ENCODE measurements at places on chromosomes 13 and 19.

DNA sequence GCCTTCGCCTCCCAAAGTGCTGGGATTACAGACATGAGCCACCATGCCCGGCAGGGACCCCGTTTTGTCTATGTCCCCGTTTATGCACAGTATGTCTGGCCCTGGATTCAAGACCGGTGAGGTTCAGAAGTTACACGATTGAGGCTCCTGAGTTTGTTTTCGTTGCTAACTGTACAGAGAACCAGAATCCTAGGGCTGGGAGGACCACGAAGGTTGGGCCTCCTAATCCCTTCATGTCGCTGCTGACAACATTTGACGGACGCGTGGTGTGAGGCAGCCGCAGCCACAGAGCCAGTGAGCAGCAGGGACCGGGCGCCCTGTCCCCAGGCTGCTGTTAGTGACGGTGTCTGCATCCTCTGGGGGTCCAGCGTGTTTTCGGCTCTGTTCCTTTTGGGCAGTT lies 91.4 kb downstream of the ATP11A start:
- DNase-seq: no peak

DNA sequence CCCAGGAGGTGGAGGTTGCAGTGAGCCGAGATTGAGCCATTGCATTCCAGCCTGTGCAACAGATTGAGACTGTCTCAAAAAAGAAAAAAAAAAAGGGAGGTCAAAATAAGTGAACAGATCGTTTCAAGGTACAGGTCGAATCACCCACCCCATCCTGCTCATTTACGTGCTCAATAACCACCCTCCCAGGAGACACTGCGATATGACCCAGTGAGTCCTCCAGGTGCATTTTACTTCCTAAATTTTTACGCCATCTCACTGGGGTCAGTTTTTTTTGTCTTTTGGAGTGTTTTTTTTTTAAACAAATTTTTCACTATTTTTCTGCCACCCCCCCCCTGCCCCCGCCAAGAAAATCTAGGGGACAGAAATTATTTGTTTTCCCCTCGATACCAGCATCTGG lies 68.1 kb downstream of the ZNF486 start:
- no peak for DNase-seq

GRCh38 chr19:33499671-33500506 lies 21.7 kb downstream of the PEPD start:
- DNase-seq: no peak

- no peak for DNase-seq
Observed at GRCh38 chr19:31353833-31354232, 4.6 kb upstream of the TSHZ3 start.

DNA sequence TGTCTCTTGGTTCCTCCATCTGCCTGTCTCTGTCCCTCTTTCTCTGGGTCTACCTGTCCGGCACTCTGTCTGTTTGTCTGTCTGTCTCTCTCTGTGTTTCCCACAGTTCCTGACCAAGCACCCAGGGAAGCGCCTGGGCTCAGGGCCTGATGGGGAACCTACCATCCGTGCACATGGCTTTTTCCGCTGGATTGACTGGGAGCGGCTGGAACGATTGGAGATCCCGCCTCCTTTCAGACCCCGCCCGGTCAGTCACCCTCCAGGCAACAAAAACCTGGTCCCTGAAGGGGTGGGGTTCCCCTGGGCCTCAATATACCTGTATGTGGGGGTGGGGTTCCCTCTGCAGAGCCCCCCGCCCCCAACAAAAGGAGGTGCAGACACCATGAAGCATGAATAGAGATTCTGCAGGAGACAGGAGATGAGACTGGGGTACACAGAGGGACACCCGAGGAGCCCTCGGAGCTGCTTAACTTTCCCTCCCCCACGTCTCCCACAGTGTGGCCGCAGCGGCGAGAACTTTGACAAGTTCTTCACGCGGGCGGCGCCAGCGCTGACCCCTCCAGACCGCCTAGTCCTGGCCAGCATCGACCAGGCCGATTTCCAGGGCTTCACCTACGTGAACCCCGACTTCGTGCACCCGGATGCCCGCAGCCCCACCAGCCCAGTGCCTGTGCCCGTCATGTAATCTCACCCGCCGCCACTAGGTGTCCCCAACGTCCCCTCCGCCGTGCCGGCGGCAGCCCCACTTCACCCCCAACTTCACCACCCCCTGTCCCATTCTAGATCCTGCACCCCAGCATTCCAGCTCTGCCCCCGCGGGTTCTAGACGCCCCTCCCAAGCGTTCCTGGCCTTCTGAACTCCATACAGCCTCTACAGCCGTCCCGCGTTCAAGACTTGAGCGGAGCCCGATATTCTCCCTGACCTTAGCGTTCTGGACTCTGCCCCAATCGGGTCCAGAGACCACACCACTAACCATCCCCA lies 2.6 kb upstream of the CACNG7 start:
- peak; percentile 75 for DNase-seq

DNA sequence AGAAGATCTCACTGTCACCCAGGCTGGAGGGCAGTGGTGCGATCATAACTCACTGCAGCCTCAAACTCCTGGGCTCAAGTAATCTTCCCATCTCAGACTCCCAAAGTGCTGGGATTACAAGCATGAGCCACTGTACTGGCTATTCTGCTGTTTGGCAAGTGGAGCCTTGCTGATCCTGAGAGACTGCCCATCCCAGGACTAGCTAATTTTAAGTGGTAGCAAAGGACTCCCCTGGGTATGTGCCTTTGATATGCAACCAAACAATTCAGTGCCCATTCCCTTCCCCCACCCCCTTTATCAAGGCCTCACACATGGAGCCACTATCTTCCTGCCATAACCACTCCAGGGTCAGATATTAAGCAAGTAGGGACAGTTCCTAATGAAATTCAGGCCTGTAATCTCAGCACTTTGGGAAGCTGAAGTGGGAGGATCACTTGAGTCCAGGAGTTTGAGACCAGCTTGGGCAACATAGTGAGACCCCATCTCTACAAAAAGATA lies 17.0 kb upstream of the ZNF460 start:
- DNase-seq: no peak

DNA sequence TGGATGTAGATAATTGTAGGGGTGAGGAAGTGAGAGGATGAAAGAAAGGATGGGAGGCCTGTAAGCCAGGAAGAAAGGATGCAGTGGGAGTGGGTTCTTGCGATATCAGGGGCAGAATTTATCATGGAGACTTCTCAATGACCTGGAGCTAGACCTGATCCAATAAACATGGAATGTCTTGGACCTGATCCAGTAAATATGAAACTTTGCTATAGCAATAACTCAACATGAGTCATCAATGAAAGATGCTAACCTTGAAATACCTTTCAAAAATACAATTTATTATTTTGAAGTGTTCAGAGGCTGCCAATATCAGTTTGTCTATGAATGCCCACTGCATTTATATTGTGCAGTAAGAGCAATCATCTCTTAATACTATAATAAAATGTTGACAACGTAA lies 279.5 kb downstream of the POU4F1 start:
- no peak for DNase-seq

GRCh38 chr13:20312292-20312691 lies 80.2 kb upstream of the GJB6 start:
- no peak for DNase-seq

- DNase-seq: no peak
Observed at GRCh38 chr13:95030821-95031343, 270.4 kb downstream of the ABCC4 start.

DNA sequence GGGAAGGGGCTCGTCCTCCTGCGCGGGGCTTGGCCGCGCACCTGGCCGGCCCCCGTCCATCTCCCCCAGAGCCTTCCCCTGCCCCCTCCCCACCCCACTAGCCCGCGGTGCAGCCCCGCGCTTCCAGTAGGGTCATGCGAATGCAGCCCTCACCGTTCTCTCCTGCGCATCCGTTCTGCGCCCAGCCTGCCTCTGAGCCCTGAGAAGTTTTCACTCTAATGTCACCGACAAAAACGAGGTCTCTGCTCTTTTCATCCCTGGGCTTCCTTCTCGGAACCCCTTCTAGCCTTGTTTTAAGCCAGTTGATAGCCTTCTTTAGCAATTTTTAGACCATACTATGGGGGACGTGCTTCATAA lies 97.4 kb downstream of the ATP8A2 start:
- DNase-seq: no peak

DNA sequence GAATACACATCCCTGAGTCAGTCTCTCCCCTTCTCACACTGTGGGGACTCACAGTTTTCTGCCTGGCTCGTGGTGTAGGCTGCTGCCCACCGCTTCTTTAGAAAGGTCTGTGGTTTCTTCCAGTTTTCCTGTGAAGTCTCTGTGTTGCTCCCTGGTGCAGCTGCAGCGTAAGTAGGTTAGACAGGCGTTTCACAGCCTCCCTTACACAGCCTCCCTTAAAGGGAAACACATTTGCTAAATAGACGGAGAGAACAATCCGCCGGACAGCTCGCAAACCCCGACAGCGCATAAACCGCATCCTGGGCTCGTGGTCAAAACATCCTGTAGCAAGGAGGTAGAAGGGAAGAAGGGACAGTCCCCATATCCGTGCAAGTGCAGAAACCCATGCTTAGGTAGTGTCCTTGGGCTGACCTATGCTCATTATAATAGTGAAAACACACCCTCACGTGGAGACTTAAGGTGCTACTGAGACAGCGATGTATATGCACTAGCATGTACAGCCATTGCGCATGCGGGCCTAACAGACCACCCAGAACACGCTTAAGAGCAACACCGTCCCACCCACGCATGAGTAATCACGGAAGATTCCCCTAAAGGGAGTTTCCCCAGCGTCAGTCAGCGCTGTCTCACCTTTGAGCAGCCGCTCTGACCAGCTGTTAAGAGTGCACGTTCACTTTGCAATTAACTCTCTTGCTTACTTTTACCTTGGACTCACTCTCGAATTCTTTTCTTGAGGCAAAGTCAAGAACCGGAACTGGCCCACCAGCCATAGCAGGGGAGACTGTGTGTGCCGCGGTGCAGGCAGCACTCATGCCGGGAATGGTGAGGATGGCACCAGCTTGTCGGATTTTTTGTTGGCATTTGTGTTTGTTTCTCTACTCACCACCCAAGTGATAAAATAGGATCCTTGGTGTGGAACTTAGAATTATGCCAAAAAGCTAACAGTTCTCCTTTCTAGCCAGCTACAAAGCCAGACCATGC lies 16.6 kb downstream of the SIGLEC8 start:
- peak; percentile 83 for DNase-seq

- peak; percentile 62 for DNase-seq
Observed at GRCh38 chr19:46661735-46662592, 982 bp upstream of the DACT3 start.

DNA sequence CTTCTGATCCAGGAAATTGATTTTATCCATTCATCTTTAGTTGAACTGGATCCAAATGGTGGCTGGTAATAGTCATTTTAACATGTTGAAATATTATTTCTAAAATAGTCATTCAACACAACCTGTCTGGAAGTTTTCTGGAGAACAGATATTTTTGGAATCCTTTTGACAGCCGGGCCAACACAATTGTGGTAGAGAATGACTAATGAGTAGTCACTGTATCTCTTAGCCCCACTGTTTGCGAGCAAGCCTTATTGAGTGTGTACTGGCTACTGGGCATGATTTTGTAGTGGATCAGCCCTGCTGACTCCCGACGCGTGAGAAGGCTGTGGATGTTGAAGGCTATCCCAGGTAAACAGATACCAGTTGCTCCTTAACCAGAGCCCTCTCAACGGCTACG lies 383.4 kb downstream of the ZNF536 start:
- no peak for DNase-seq

- DNase-seq: no peak
Observed at GRCh38 chr19:8396185-8396562, 6.0 kb downstream of the RAB11B start.

DNA sequence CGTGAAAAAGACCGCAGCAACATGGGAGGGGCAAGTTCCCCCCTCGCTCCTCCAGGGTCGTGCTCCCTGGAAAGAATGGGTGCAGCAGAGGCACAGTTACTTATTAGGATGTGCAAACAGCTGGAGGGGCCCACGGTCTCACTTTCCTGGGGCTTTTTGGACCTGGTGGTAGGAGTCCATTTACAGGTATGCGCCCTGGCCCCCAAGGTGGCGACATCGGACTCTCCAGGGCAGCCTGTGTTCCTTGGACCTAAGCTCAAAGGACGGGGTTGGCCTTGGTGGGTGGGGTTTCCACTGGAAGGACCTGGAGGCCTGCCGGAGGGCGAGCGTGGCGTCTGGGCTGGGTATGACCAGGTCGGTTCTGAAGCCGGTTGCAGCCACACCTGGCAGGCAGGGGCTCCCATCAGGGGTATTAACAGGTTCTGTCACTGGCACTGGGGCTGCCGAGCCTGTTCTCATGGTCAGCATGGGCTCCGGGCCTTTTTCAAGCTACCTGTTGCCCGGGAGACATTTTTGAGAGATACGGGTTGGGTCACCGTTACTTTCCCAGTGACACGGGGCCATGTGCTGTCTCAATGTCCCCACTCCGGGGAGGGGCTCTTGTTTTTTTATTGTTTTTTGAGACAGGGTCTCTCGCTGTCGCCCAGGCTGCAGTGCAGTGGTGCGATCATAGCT lies 5.9 kb downstream of the ZFR2 start:
- no peak for DNase-seq

GRCh38 chr13:61179741-61180140 lies 235.9 kb downstream of the PCDH20 start:
- no peak for DNase-seq

DNA sequence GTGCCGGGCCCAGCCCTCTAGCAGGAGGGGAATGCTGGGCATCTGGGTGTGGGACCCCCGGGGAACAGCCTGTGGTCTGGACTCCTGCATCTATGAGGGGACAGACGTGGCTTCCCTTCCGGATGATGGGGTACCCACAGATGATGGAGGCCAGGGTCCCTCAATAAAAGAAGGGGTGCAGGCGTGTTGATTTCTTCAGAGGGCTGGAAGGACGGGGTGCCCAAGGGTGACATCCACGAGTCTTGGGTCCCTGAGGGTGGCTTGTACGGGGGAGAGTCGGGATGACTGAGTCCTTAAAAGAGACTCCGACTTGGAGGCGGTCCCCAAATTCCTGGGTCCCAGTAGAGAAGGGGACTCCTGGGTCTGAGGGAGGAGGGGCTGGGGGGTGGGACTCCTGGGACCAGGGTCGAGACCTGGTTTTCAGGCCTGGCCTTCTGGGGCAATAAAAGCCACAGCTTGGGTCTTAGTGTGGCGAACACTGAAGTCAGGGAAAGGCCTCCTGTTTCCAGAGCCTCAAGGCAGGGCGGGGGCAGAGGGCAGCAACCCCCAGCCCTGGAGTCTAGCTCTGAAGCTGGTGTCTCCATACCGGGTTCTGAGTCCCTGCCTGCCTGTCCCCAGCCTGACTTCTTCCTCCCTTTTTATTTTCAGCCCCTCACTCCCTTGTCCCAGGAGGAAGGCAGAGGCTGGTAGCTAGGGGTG lies 459 bp upstream of the GRIN2D start:
- DNase-seq: no peak

DNA sequence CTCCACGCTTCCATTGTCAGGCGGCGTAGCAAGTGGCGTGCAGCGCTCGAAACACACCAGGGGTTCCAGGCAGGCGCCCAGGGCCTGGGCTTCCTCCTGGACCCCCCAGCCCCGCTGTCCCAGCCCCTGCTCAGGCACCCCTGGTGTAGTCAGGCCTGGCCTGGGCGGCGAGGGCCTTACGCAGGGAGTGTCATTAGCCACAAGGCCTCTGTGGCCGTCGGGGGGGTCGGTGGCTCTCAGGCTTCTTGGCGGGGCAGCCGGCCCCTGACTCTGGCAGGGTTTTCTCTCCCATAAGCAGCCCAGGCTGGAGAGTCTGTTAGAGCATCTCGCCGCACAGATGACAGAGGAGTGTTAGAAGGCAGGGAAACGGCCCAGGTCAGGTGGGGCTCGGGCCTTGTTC lies 116.7 kb downstream of the KDM4B start:
- DNase-seq: no peak

- DNase-seq: no peak
Observed at GRCh38 chr19:17002455-17002854, 24.2 kb downstream of the CPAMD8 start.
